ENCODE measurements at places on chromosomes 11 and 22.

DNA sequence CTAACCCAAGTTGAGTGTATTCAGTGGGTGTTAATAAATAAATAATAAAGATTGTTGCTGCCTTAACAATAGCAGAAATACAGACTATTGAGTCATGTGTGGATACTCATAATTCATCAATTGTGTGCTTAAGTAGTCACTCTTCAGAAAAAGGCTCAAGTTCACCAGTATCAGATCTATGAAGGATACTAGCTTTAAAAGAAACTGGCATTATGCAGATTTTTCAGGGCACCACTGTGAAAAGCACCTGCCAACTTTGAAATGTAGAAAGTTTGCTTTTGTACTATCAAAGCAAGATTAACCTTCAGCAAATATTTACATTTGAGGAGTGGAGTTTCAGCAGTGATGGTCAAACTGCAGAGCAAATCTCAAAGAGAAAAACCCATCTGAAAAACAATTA lies 20.1 kb upstream of the SYTL2 start:
- DNase-seq: no peak

GRCh38 chr22:37784829-37785495 lies 22.8 kb upstream of the GCAT start:
- DNase-seq: no peak

- no peak for DNase-seq
Observed at GRCh38 chr11:2665526-2666400, 34.0 kb downstream of the KCNQ1OT1 start.

- DNase-seq: no peak
Observed at GRCh38 chr11:123475469-123475868, 45.4 kb downstream of the GRAMD1B start.

- no peak for DNase-seq
Observed at GRCh38 chr11:100182350-100182749, 504.7 kb upstream of the ARHGAP42 start.

DNA sequence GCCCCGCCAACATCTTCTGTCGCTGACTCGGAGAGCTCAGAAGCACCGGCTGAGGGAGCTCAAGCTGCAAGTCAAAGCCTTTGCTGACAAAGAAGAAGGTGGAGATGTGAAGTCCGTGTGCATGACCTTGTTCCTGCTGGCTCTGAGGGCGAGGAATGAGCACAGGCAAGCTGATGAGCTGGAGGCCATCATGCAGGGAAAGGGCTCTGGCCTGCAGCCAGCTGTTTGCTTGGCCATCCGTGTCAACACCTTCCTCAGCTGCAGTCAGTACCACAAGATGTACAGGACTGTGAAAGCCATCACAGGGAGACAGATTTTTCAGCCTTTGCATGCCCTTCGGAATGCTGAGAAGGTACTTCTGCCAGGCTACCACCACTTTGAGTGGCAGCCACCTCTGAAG lies 6.7 kb downstream of the RAG1 start:
- DNase-seq: no peak

DNA sequence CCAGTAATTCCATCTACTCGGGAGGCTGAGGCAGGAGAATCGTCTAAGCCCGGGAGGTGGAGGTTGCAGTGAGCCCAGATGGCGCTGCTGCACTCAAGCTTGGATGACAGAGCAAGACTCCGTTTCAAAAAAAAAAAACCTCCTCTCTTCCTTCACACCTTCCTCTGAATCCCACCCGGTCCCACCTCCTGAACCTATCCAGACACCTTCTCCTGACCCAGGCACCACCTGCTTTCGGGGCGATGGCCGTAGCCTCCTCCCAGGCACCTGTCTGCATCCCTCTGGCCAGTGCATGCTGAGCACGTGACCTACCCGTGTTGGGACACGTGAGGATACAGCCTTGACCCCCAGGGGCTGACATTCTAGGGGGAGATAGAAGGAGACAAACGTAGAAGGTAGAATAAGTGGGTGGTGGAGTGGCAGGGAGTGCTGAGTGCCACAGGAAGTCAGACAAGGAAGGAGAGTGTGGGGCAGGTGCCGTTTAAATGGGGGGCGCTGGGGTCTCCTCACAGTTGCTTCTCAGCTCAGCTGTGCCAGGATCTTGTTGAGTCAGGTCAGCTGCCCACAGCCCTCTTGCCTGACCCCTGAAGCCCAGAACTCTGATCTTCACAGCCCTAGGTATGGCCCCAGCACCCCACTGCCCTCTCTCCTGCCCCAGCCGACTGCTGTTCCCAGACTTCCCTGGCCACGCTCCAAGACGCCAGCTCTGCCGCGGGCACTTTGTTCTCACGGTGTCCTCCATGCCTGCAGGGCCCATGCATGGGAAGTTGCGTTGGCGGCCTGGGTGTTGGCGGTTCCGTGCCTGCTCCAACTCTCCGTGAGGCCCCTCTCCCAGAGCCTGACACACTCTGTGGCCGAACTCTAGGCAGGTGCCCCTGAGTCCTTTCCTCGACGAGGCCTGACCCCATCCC lies 1.2 kb upstream of the MIOX start:
- DNase-seq: no peak

- no peak for DNase-seq
Observed at GRCh38 chr11:93034723-93035039, 65.2 kb downstream of the MTNR1B start.

DNA sequence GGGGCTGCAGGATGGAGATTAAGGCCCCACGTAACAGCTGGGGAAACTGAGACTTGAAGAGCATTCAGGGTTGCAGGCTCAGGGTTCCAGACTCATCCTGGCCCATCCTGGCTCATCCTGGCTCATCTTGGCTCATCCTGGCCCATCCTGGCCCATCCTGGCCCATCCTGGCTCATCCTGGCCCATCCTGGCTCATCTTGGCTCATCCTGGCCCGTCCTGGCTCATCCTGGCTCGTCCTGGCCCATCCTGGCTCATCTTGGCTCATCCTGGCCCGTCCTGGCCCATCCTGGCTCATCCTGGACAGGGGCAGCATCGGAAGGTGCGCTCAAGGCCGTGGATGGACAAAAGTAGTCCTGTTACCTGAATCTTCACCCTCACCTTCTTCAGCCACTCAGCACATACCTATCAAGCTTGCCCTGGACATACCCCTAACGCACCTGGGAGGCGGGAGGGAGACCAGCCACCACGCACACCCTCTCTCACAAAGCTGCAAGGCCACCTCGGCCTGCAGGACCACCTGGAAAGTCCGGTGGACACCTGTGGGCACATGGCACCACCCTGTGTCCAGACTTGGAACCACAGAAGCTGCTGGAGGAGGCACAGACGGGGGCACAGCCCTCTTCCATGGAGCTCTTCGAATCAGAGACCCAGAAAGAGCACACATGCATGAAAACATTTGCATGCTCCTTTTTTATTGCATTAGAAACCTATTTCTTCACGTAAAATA lies 20.3 kb upstream of the NLRP6 start:
- DNase-seq: no peak

DNA sequence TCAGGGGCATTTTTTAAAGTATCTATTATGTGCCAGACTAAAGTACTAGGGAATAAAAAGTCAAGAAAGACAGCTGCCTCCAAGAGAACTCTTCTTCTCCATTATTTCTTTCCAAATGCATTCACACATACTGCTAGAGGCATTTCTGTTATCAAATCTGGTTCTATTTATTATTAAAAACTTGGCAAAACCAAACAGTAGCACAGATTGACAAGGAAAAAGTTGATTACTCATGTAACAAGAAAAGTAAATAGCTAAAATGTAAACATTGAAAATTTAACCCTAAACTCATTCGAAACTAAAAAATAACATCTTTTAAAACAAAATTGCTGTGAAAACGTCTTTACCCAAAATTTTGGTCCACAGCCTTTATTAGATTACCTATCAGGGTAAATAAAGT lies 132.9 kb upstream of the GUCY1A2 start:
- DNase-seq: no peak

DNA sequence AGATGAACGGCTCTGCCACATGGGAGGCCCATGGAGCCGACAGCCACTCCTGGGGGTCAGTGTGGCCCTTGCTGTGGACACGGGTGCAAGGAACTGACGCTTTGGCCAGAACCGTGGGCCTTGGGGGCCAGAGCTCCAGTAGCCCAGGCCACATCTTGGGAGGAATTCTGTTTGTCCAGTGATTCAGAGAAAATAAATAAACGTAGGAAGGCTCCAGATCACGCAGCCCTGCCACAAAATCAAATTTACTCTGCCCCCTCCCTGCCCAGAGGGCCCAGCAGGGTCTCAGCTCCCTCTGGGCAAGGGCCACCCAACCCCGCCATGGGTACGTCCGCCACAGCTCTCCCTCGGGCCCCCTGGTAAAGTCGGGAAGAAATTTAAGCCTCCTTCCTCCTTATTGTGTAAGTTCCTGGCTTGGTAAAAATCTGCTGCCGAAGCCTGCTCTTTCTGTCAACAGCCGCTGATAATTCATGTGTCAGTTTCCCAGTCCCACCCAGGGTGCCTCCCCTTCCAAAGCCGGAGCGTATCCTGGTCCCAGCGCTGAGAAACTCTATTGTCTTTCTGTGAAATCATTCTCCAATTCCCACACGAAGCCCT lies 6.9 kb upstream of the MUC5AC start:
- no peak for DNase-seq

GRCh38 chr11:13692172-13692571 lies 23.7 kb downstream of the FAR1 start:
- no peak for DNase-seq

DNA sequence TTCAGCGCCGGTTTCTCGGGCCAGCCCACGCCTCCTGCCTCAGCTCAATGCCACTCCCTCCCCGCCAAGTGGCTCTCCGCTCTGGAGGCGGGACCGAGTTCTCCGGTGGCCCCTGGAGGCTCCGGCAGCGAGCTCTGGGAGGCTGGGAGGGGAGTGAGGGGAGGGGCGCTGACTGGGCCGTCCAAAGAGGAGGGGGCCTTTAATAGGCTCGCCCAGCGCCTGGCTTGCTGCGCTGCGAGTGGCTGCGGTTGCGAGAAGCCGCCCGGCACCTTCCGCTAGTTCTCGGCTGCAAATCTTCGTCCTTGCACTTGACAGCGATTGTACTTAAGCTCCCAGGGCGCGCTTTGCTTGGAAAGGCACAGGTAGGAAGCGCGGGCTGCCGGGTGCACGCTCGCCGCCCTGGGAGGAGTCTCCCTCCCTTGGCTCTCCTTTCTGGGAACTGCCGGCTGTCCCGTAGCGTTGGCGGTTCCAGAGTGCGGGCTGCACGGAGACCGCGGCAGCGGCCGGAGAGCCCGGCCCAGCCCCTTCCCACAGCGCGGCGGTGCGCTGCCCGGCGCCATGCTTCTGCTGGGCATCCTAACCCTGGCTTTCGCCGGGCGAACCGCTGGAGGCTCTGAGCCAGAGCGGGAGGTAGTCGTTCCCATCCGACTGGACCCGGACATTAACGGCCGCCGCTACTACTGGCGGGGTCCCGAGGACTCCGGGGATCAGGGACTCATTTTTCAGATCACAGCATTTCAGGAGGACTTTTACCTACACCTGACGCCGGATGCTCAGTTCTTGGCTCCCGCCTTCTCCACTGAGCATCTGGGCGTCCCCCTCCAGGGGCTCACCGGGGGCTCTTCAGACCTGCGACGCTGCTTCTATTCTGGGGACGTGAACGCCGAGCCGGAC lies at the start of gene ADAMTS15:
Gene ADAMTS15, plus strand, starts transcription at position 230 of the 894 bp plus-strand sequence. Its CDS starts 329 bp downstream, at position 559.
- DNase-seq: peak; percentile 26

Measured in NCI-H1930 (cell line).